ENCODE measurements at places on chromosomes 7 and 10.

- peak; percentile 50 for DNase-seq
These were observed 9.0 kb upstream of the RHBDD2 start for GRCh38 chr7:75869776-75870379.

- peak; percentile 88 for DNase-seq
These were observed 74.1 kb downstream of the NRBF2 start for GRCh38 chr10:63206997-63207811.

DNA sequence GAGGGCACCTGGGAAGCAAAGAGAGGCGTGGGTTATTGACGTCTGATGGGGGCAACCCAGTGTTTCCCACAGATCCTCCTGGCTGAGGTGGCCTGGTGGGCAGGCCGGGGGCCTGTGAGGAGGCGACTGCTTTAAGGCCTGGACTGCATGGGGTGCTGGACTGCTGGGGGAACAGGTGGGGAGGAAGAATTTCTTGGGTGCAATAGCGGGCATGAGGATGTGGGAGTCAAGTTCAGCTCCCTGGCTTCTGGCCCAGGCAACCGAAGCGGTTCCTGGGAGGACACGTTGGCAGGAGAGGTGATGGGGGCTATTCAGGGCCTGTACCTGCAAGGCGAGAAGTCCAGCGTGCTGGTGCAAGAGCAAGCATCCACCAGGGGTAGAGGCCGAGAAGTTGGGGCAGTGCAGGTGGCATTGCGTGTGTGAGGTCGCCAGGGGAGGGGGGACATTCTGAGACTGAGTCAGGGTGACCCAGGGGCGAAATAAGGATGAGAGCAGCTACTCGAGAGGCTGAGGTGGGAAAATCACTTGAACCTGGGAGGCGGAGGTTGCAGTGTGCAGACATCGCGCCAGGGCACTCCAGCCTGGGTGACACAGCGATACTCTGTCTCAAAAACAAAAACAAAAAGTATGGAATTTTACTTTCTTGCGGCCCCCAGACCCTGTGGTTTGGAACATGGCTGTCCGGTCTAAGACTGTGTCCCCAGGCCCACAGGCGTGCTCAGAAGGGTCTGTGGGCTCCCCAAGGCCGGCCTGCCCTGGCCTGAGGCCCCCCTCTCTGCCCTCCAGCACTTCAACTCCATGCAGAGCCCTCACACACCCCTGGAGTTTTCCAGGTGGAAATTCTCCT lies 53.6 kb upstream of the ELN start:
- no peak for DNase-seq

DNA sequence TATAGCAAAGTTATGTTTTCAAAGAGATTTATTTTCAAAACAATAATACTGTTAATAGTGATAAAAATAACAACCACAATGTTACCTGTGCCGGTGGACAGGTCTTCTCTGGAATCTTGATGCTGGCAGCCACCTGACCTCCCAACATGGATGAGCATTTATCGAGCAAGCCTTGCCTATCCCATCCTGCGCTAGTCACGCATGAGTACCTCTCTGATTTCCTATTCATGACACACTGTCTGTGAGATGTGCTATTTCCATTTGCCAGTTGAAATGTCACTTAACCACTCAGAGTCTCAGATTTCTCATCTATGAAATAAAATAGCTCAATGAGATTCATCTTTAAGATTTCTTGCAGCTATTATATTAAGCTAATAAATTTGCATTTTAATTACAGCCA lies 341.2 kb upstream of the VWC2 start:
- DNase-seq = no peak

DNA sequence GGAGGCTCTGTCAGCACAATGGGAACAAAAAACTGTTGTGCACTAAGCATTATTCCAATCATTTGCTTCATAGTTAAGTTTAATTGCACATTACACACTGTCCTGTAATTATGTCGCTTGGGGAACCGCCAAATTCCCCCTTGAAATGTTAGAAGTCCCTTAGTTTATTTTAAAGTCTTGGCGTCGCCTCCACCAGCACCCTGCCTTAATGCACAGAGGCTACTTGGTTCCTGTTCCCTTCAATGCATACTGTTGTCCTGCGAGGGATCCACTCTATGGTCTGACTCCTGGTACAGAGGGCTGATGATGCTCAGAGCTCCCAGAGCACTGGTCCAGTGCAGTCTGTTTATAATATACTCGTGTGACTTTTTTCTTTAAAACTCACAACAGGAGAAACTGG lies 330.7 kb downstream of the ELMO1 start:
- no peak for DNase-seq

DNA sequence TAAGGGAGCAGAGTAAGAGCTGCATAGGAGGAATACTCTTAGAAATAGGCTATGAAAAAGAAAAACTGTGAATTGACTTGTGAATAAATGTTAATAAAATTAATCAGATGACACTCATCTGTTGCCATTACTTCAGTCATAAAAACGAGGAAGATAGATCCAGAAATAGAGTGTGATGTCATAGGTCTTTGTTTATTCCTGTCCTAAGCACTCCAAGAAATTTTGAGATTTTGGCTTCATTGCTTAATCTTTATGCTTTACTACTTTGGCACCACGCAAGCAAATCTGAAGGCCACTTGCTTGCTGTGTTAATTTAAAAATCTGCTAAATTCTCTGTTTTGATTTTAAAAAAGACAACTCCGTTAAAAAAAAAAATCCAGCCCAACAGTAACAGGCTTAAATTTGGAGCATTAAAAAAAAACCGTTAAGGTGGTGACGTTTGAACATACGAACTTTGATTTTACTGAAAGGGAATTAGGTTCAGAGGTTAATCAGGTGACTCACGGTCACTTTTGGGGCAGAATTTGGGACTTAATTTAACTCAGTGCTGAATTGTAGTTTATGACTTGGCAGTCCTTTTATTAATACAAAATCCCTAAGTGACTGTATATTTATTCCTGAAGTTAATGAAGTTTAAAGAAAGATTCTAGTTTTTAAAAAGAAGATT lies 3.4 kb downstream of the IFRD1 start:
- peak; percentile 31 for DNase-seq

DNA sequence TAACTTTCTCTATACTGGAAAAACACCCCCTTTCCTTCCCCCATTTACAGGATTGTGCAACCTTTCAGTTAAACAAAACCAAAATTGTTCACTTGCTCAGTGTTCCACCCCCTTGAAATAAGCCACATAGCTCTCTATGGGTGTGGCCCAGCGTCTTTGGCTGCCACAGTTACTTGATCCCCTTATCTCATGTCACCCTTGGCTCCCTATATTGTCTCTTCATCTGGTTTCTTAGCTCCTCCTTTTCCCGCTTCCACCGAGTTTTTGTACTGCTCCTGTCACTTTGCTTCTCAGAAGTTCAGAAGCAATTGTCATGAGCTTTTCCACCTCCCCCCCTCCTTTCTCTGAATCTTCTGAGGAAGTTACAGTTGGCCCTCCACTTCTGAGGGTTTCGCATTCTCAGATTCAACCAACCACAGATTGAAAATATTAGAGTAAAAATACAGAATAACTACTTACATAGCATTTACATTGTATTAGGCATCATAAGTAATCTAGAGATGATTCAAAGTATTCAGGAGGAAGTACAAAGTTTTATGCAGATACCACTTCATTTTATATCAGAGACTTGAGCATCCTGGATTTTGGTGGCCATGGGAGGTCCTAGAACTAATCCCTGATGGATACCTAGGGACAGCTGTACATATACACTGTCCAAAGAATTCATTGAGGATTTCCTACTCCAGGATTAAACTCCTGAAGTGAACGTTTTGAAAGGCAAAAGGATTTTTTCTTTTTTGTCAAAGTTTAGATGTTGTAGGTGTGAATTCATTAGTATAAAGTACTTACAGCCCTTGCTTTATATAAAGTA lies 60.4 kb downstream of the ADD3 start:
- DNase-seq = no peak

DNA sequence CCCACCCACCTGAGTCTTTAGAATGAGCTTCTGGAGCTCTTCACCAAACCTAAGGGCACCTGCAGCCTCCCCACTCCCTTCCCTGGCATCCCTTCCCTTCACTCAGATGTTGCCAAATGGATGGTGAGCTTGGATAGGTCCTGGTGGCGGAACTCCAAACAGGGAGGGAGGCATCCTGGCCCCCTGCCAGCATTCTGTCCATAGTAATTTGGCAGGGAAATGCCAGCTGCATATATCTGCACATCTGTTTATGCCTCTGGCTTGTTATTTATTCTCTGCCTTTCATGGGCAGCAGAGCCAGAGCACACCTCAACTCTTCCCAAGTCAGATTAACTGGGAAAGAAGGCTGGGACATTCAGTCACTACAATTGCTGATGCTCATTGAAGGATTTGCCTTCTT lies 18.1 kb downstream of the KAZALD1 start:
- no peak for DNase-seq

DNA sequence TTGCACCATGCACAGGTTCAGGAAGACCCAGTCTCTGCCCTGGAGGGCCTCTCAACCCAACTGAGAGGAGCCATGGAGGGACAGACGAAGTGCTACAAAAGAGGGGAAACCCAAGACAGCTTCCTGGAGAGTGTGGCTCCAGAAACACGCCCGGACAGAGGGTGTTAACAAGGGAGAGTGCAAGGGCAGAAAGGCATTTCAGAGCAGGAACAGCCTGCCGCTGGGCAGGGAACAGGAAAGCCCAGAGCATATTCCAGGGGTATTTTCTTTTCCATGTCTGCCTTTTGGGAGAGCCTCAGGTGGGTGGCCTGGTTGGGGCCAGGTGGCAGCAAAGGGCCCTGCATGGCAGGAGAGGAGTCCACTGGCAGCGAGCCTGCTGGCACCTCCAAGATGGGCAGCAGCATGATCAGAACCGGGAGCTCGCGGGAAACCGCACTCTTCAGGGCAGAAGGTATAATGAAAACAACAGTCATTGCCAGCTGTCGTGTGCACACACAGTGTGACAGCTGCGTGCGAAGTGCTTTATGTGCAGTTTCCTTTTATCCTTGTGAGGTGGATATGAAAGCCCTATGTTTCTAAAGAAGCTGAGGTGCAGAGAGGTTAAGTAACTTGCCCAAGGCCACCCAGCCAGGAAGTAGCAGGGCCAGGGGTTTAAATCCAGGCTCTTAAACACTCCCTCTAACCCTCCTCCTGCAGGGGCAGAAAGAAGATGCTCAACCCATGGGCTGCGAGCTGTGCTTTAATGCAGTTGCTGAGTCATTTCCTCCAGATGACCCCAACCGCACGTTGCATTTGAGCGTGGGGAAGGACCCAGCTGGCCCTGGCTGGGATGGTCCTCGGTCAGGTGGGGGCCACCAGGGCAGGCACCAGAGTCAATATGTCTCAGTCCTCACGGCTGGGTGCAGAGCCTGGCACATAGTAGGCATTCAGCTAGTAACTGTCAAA lies 128.6 kb downstream of the OAT start:
- DNase-seq = peak; percentile 55

DNA sequence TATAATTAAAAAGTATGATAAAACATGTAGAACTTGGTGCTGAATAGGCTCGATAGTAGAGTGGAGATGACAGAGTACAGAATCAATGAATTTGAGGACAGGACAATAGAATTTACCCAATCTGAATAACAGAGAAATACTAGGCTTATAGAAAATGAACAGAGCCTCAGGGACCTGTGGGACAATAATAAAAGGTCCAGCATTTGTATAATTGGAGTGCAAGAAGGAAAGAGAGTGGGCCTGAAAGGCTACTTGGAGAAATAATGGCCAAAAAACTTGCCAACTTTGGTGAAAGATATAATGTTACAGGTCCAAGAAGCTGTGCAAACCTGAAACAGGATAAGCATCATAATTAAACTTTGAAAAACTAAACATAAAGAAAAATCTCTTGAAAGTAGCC lies 227.3 kb downstream of the CXCL12 start:
- no peak for DNase-seq

GRCh38 chr7:158265743-158266080 lies 321.9 kb downstream of the PTPRN2 start:
- DNase-seq = no peak

DNA sequence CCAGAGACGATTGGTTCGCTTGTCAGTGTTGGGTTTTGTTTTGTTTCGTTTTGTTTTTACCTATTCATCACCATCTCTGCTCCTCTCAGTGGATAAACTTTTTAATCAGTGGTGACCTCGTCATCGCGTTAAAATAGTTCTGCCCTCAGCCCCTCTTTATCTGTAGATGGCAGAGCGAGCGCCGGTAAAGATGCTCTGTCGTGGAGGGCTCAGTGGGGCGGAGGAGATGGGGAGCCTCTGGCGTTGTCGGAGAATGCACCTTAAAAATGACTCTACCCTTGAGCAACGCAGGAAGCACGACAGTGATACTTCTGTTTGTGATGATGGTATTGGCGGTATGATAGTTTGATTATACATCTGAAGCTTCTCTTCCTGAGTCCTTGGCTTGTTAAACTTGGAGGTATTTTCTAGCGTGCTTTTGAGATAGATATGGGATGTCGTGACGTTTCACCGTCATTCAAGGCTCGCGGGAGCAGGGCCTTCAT lies 554 bp downstream of the CSGALNACT2 start:
- DNase-seq = peak; percentile 21

GRCh38 chr10:48519481-48520183 lies 85.2 kb downstream of the ARHGAP22 start:
- DNase-seq = no peak

DNA sequence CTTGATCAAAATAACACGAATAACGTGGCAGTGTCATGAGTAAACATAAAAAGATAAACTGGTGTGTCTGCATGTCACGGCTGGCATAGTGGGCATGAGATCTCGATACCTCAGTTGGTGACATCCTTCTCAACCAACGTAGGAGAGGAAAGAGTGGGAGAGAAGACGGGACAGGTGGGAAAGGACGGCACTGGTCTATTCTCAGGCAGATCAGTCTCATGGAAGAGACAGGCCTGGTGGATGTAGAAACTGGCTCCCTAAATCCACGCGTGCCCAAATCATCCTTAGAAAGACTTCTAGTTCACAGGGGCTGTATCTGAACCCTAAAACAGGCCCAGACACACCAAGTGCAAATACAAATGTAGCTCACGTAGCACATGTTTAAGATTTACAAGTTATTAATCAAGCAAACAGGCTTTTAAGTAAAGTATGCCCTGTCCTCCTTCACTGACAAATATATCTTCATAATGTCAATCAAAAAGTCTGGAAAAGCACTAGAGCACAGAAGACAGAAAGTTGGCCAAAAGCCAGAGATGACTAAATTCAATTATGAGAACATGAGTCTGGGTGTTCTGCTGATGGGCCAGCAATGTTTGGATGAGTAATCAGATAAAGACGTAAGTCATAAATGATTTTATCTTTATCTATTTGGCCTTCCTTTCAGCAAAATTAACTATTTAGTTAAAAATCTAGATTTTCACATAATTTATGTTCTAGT lies 56.3 kb downstream of the SFMBT2 start:
- DNase-seq = peak; percentile 63

GRCh38 chr10:62071846-62072281 lies 170.4 kb downstream of the ARID5B start:
- peak; percentile 64 for DNase-seq

- DNase-seq = peak; percentile 20
These were observed 152.5 kb downstream of the PPP1R9A start for GRCh38 chr7:95059842-95060313.

GRCh38 chr10:7546385-7546967 lies 120.3 kb downstream of the ITIH5 start:
- DNase-seq = no peak

DNA sequence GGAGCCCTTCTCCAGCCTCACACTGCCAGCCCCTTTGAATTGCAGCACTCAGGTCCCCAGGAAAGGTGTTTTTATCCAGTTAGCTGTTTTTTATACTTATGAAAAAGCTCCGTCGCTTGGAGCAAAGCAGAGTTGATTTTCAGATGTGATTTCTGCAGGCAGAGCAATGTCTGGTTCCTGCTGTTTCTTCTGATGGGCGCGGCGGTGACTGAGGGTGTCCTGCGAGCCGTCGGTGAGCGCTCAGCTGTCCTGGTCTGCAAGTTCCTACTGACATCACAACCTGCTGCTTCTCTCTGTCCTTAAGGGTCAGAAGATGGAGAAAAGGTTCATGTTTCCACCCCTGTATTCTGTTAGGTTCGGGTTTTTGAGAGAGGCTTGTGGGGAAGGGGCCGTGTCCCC lies 109.6 kb upstream of the FAM20C start:
- DNase-seq = no peak

- DNase-seq = peak; percentile 25
These were observed 5.6 kb downstream of the CCSER2 start for GRCh38 chr10:84333864-84334451.

All from fibroblast of upper back skin (primary cell).